ENCODE measurements at places on chromosomes 5 and 9.

DNA sequence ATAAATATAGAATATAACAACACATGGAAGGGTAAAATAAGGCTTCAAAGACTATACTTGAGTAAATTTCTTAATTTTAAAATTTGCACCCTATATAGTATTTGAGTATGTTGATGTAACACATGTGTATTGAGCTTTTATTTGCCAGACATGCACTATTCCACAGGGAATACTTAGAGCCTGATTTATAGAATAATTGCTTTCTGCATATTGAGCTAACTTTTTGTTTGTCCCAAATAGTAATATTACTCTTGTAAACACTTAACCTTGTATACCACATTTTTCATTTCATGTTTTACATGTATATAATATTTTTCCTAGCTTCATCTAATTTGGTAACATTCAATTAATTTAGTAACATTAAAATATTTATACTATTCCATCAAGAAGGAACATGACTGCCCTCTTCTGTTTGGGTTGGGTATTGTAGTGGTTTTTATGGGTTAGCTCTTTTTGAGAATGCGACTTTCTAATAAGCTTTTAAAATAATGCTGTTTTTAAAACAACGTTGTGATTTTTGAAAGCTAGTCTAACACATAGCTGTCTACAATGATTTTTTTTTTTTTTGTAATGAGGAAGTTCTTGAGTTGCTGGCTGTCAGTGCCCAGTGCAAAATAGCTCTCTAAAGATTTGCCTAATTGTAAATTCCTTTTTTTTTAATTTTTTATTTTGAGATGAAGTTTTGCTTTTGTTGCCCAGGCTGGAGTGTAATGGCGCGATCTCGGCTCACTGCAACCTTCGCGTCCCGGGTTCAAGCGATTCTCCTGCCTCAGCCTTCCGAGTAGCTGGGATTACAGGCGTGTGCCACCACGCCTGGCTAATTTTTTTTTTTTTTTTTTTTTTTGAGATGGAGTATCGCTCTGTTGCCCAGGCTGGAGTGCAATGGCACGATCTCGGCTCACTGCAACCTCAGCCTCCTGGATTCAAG is 4.8 kb downstream of the SUB1 start:
- no peak for DNase-seq

DNA sequence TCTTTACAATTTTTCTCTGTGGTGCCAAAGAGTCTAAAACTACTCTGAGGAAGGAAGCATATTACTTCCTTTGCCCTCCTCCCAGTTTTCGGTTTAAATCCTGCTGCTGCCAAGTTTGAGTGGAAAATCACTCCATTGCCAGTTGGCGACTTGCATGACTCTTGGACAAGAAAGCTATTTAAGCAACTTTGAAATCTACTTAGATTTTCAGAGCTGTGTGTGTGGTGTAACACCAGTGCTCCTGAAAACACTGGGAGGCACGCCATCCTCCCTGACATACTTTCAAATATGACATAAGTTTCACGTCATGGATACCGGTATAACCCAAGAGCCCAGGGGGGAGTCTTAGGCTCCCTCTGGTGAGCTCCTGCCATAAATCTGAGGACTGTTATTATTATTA is 83.5 kb upstream of the RIOK2 start:
- no peak for DNase-seq

- no peak for DNase-seq
Observed at GRCh38 chr5:54440456-54440893, 15.0 kb upstream of the HSPB3 start.

GRCh38 chr9:96088510-96088909 is 213.0 kb downstream of the ERCC6L2 start:
- DNase-seq: no peak

DNA sequence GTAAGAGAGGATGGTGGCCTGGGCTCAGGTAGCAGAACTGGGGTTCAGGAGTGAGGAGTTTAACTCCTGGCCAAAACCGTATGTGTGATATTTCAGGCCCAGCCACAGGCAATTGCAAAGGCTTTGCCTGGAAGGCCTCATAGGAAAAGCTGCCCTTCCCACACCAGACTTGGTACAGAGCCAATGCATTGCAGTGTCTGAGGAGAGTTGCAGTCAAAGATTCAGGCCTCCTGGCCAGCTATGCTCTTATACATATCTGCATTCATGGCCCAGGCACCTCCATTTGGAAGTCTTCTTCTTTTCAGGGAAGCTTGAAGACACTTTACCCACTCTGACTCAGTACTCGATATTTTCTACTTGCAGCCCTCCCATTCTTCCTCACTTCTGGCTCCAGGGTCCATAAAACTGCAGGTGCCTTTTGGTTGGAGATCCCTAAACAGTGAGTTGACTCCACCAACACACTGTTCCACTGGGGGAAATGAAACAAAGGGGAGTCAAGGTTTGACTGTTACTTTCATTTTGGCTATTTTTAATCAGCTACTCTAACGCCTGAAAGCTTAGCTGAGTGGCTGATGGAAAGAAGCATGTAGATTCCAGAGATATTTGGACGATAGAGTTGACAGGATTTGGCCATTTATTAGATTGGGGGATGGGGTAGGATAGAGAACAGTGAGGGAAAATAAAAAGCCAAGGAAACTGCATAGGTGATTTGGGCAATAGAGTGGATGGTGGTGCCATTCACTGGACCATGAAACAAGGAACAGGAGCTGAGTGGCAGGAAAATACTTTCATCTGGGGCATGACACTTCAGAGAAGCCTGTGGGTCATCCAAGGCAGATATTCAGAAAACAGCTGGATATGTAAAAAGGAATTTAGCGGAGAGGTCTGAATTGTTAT is 30.6 kb upstream of the IL33 start:
- no peak for DNase-seq

DNA sequence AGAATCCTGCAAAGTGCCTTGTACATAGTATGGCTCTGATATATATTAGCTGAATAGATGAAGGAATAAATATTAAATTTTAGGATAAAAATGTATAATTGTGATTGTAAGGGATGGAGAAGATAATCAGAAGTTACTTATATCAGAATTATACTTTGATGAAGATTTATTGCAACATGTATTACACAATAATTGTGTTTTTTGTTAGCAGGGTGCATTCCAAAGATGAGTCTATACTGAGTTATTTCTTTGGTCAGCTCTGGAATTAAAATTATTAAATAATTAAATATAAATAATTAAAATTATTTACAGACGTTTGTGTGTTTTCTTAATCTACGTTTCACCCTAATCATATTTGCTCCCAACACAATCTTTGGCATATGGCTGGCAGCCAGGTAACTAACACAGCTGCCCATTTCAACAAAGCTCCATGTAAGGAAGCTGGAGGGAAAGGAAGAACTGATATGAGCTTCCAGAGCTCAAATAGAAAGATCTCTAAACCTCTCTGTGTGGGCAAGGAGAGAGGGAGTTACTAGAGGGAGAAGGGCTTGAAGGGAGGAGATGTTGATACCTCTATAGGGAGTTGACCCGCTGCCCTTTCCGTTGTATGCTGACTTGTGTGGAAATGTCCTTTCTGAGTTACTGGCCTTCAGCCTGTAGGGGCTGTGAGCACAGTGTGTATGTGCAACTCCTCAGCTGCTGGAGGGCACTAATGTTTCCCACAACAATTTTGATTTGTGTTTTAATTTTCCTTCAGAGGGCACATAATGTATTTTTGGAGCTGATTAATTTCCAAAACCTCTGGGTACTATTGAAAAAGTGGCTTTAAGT is 403.4 kb downstream of the MAN2A1 start:
- no peak for DNase-seq

DNA sequence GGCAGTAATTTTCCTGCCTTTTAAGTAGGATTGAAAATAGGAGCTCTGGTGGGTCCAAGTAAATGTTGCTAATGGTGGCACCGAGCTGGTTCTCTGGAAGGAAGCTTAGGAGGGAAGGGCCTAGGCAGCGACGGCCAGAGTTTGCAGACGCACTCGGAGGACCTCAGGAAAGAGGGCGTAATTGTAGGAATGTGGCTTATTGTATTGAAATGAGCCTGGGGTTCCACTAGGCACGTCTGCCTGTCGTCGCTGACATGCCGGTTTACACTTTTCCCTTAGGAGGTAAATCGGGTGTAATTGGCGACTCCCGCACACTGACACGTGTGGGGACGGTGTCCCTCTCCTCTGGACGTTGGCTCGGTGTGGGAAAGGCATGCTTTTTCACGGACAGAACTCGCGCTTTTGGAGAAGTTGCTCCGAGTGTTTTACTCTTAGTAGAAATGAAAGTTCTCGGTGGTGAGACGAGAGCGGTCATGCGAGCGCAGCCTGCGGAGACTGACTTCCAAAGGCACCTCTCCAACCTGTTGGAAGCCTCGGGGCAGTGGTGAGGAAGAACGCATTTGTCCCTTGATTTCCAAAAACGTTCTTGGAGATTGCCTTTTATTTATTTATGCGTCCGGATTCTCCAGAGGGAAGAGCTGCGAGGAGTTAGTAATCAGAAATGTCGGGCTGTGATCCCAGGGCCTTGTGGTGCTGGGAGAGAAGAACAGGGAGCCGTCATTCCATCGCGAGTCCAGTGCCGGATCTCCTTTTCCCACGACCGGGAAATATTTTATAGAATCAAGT is 1.3 kb downstream of the NR4A3 start:
- no peak for DNase-seq

DNA sequence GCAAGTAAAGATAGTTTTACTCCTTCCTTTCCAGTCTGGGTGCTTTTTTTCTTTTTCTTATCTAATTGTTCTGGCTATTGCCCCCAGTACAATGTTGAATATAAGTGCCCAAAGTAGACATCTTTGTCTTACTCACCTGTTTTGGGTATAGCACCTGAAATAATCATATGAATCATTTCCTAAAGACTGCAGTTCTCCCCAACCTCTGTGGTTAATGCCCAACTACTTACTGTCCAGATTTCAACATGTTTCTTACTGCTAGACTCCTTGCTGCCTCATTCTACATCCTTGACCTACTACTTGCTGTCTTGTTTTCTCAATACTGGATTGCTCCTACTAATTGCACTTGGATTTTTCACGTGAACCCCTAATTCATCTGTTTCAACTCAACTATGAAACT is 8.8 kb upstream of the HSDL2 start:
- no peak for DNase-seq

- DNase-seq: no peak
Observed at GRCh38 chr5:63240063-63240755, 661.6 kb downstream of the LRRC70 start.

- DNase-seq: no peak
Observed at GRCh38 chr5:125409861-125410536, 663.6 kb upstream of the ZNF608 start.

GRCh38 chr5:14669975-14670374 is 5.5 kb downstream of the OTULIN start:
- no peak for DNase-seq

DNA sequence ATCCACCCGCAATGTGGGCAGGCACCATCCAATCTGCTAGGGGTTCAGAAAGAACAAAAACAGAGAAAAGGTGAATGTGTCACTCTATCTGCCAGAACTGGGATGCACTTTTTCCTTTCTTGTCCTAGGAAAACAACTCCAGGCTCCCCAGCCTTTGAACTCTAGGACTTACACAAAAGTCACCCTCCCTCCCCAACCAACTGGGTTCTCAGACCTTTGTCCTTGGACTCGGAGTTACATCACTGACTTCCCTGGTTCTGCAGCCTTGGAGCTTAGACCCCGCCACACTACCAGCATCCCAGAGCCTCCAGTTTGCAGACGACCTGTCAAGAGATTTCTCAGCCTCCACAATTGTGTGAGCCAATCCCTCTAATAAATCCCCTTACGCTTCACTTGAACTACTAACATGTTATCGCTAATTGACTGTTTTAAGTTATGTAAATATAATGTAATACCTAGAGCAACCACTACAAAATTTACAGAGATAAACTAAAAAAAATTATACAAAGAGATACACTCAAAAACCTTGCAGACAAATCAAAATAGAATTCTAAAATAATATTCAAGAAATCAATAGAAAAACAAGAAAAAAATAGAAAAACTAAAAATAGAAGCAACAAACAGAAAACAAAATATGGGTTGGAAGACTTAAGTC is 5.3 kb upstream of the UBLCP1 start:
- no peak for DNase-seq

DNA sequence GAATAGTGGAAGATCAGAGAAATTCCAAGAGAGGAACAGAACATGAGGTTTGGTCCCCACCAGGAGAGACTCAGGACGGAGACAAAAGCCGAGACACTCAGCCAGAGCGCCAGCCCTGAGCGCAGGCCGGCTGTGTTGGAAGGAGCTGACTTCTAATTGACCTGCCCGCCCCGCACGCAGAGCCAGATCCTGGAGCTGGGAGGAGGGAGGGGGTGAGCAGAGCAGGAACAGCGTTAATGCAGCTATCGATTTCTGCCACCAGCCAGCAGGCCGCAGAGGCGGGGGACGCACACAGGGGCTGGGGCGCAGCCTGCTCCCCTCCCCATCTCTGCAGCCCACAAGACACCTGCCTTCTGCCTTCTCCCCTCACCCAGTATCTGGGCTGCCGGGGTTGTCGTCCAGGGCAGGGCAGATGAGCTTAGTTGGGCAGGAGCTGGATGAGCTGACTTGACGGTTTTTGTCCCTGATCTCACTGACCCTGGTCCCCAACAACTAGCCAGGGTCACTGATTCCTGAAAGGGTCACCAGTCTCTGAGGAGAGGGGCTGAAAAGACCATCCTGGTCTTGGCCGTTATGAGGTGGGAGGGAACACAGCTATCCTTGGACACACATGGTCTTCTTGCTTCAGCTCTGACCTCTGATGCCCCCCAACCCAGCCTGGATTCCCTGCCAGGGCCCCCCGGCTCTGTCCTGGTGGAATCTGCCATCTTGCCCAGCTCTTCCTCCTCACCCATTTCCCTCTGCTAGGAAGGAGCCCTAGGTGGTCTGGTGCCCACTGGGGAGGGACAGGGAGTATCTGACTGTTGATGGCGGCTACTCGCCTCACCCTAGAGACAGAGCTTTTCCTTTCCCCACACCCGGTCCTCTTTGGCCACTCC is 29.8 kb downstream of the CXXC5 start:
- no peak for DNase-seq

GRCh38 chr9:90025816-90026215 is 421.0 kb downstream of the GADD45G start:
- no peak for DNase-seq

- DNase-seq: no peak
Observed at GRCh38 chr9:69719983-69720382, 39.8 kb downstream of the PTAR1 start.

- no peak for DNase-seq
Observed at GRCh38 chr5:119902593-119902992, 273.2 kb downstream of the FAM170A start.

DNA sequence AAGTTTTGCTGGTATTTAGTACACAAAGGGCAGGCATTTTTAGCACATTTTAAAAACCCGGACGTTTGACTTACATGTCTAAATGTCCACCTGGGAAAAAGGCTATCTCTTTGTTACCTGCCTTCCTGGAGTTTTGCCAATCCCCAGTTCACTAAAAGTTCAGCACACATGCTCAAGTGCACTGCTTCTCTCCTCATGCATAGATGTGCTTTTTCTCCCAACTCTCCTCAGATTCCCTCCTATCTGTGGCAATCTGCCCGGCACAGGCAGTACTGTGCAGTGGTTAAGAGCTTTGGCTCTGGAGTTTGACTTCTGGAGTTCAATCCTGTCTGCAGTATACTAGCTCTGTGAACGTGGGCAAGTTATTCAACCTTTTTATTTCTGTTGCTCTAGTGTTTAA is 8.3 kb upstream of the CCNO start:
- DNase-seq: no peak

DNA sequence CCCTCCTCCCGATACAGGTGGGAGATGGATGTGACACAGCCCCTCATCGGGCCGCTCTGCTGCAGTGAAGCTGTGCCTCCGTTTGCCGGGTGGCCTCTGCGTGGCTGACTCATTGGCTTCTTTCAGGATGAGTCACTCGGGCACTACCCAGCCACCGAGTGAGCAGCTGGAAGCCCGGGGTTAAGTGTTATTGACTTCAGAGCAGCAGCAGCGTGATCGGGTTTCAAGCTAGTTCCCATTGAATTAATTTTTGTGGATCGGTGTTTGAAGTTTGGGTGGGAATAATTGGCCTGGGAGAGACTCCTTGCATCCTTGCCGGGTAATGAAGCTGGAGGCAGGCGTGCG is 266.4 kb upstream of the IRX4 start:
- no peak for DNase-seq

All from T1000 (cell line).